Fibroblast of villous mesenchyme (primary cell): ENCODE measurements at places on chromosomes 2 and 18. TPM values are rescaled to one million over a fixed set of nuclear protein-coding genes. Genes with fewer than 3 reads are reported as not detected.

DNA sequence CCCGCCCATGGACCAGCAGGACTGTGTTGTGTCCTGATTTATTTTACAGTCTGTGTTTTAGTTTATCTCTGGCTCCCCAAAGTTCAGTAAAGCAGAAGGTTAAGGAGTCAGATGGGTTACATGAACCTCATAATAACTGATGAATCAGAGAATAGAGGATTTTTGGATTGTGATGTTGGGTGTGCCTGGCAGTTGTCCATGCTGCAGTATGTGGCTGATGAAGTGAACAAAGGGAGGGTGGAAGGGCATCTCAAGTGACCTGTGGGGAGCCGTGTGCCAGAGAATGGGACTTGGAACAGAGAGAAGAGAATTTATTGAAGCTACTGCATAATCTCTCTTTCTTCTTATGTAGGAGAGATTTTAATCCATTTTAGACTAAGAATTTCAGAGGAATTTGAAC lies 145.5 kb downstream of the MAP4K4 start:
- peak; percentile 31 for DNase-seq

DNA sequence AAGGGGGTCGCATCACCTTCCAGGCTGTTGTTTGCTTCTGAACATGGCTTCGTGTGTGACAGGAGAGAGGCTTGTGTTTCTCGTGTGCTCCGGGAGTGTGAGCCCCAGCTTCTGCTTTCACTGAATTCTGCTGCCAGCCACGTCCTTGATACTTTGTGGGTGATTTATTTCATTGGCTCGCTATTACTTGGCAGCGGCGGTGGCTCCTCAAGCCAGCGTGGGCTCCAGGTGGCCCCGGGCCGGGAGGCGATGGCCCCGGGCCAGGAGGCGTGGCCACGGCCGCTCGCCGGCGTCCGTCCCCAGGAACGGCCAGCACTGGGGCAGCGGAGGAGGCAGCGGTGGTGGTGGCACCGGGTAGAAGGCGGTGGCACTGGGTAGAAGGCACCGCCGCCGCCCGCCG lies 63.1 kb downstream of the NAPG start:
- DNase-seq = no peak

DNA sequence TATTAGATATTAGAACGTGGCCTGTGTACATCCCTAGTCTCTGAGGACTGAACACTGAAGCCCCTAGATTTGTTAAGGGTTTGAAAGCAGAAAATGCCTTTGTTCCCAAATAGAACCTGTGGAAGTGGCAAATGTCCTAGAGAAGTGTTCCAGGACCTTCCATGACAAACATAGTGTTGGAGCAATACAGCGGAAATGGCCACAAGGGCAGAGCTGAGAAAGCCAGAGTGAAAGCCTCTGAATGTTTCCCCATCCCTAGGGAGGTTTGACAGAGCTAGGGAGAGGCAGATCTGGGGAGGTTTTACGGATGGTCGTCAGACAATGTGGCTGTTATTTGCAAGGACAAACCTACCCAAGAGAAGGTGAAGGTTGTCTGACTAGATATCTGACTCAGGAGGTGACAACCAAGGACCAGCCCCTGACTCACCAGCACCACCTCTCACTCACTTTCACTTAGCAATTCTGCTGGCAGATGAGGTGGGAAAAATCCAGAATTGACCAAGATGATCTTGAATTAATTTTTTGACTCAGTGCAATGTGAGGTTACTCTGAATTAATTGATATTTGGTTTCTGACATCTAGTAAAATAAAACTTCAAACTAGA lies 24.1 kb downstream of the RBM43 start:
- no peak for DNase-seq

DNA sequence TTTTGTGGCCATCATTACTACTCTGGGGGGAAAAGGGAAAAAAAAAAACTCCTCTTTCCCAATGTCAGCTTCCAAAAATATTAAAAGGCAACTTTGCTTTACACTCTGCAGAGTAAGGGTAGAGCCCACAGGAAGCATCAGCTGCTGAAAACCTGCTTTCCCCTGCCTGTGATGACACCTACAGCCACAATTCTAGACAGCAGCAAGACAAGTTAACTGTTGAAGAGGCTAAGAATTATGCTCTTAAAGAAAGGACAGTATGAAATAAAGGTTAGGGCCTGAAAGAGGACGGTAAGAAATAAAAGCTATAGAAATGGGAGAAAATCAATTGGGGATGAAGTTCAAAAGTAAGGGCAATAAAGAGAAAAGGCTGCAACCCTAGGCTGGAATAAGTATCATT lies 3.0 kb downstream of the PDE11A start:
- no peak for DNase-seq

DNA sequence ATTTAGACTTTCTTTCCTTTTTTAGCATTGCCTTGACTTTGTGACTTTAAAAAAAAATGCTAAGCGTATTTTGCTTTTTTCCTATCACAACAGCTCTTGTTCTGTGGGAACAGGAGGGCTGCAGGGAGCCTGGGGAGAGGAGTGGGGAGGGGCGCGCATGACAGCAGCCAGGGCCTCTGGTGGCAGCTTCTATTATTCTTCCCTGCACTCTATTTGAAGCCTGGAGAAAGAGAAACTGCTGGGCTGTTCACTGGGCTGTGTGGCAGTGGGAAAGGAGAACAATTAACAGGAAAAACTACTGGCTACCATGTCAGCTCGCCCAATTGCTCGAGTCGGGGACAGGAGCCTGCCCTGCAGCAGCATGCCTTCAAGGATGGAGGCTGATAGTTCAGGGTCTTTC lies 119.0 kb upstream of the ZBTB14 start:
- DNase-seq = no peak

DNA sequence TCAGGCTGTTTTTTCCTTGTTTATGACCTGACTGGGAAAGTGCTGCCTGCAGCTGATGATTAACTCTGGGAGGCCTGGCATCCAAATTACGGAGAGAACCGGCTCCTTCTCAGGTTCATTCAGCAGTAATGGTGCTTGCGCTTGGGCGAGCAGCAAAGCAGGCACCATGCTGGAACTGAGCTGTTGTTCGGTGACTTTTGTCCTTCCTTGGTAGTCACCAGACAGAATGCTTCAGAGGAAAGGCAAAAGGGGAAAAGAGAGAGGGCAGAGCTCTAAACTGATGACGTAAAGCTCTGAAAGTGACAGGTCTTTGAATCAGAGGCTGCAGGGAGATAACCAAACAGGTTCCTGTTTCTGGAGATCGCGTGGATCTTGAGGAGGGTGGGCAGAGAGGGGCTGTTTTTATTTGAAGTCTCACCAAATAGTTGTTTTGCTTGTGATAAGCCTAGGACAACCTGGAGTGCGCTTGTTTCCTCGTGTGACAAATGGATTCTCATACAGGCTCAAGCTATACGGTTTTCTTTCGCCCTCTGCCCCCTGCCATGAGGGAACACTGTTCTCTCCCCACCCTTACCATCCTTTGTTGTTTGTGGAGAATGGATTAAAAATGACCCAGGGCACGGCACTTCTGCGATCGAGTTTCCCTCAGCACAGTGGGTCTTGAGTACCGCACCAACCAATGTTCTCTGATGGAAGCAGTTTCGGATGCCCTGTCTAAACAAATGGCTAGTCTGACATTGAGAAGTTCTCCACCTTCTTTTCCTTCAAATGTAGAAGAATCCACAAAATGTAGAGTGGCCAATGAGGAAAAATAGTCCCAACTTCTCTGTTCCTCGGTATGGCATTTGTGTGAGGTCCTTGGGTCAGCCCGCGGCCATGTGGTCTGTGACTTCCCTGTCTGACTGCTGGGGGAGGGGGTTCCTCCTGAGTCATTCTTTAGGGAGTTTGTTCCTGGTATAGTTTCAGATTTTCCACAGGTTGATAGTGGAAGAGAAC lies 1.3 kb downstream of the RASGRP3 start:
- DNase-seq = no peak

DNA sequence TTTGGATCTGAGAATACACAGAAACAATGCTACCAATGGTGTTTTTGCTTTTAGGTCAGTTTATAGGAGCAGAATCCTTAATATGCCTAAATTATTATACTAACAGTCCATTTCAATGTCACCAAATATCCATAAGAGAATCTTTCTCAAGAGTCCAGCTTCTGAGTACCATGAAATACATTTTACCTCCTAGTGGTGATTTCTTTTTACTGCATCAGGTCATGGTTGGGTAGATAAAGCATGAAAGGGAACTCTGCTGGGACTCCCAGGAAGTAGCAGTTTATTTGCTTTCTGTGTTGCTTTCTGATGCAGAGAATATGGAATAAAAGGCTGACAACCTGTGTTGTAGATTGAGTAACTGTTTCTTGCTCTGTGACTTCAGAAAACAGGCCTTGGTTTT lies 115.6 kb downstream of the PPP1R1C start:
- DNase-seq = no peak

GRCh38 chr18:39751161-39751560 lies 2185.6 kb upstream of the CELF4 start:
- DNase-seq = no peak

- peak; percentile 16 for DNase-seq
Observed at GRCh38 chr2:62467475-62468321, 38.3 kb downstream of the TMEM17 start.

DNA sequence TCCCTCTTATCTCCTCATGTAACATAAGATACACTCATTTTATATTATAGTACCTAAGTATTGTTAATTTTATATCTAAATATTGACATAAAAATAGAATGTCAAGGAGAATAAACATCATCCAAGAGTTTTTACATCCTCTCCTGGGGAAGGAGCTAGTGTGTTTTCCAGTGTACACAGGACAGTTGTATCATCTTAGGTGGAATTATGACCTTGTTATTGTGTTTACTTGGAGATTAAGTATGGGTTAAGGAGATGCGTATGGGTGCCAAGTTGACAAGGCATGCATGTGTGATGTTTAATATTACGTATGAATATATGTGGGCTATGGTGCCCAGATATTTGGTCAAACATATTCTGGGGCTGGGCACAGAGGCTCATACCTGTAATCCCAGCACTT lies 11.2 kb upstream of the DDX1 start:
- DNase-seq = no peak

DNA sequence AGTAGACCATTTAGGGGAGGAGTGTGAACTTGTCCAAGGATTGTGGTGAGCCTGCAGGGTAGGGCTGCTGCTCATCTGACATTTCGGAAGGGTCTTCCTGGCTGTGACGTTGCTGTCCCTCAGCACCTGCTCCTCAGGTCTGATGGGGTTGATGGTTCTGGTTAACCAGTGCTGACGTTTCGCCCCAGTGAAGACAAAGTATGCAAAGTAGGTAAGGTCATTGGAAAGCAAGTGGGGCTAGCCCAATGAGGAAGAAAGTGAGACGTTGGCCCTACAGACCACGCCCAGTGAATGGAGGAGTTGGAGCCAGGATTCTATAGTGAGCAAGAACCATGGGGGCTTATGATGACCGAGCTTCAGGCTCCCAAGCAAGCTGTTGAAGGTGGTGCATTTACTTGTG lies 33.4 kb upstream of the ZNF396 start:
- no peak for DNase-seq

- peak; percentile 10 for DNase-seq
Observed at GRCh38 chr18:62329691-62330454, 4.8 kb downstream of the TNFRSF11A start.

DNA sequence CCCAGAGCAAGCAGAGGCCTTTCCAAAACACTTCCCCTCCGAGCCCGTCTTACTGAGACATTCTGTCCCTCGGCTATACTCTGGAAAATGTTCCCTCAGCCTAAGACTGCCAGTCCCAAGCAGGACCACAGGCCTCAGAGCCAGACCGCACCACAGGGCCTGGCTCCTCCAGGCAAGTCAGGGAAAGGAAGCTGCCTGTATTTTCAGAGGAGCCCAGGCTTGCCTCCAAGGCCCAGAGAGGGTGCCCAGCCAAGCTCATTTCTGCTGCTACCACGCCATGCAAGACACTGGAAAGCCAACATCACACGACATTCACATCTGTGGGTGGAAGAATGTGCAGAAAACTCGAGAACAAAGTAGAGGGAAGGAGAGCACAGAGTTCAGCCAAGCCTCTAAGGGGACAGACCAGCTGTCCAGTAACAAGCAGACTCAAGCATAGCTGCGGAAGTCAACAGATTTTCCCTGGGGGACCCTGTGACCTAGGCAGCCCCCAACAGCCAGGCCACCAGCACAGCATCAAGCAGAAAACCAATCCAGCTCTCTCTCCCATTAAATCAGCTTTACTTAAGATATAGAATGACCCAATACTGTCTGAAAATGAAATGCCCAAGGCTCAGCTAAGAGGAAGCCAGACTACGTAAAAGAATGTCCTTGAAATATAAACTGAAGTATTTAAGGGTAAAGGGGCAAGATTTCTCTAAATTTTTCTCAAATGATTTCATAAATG lies 123.9 kb downstream of the ZFP36L2 start:
- peak; percentile 59 for DNase-seq

- no peak for DNase-seq
Observed at GRCh38 chr2:22035361-22035830, 911.6 kb downstream of the TDRD15 start.

GRCh38 chr2:20439193-20439475 lies 7.7 kb upstream of the RHOB start:
- peak; percentile 38 for DNase-seq

DNA sequence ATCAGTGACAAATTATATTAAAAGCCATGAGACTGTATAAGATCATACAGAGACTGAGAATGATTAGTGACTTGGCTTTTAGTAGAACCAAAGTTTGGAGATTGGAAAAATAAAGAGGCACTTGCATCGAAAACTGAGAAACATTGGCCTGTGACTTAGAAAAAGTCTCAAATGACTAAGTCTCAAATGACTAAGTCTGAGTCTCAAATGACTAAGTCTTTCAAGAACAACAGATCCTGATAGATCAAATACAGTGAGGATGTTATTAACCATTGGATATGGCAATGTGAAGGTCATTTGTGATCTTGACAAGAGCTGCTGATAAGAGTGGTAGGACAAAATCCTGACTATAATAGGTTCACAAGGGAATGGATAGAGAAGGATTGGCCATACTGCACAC lies 135.5 kb upstream of the FANCL start:
- no peak for DNase-seq

DNA sequence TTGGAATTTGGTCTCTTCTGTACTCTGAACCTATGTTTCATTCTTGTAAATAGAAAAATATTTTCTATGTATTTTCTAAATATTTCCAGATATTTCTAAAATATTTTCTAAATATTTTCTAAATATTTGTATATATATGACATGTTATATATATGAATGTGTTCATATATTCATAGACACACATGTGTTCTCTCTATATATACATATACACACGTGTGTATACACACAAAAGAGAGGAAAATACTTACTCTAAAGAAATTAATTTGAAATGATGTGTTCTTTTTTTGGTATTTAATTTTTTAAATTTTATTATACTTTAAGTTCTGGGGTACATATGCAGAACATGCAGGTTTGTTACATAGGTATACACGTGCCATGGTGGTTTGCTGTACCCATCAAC lies 589.6 kb downstream of the LRRTM4 start:
- no peak for DNase-seq

DNA sequence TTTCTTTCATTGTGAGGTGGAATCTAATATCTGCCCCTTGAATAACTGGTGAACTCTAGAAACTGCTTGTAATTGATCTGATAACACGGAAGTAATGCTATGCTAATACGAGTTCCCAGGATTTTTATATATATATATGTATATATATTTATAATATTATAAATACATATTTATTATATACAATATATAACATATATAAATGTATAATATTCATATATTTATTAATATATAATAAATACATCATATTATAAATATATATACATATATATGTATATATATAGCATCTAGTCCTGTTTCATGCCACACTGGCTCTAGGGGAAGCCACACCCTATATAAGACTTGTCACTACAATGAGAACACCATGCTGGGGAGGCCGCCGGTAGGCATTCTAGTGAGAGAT lies 156.7 kb upstream of the CDH19 start:
- no peak for DNase-seq

The SLC8A1 gene
- 59.6 and 98.9 TPM in 2 replicates for total RNA-seq

The CFC1 gene
- total RNA-seq = not detected in 2 replicates

The REG3A gene
- total RNA-seq = not detected in 2 replicates

The DNAJC5G gene
- not detected in 2 replicates for total RNA-seq

The FBXO41 gene
- 1.3 and 1.6 TPM in 2 replicates for total RNA-seq

The MAPRE2 gene
- total RNA-seq = 18.6 and 19.0 TPM in 2 replicates
